Stimulated activated CD8-positive, alpha-beta memory T cell treated with anti-CD3 and anti-CD28 coated beads, Interleukin-4, amount 100 ng/mL, for 1 hour (primary cell): ENCODE measurements at places on chromosomes 7 and 10.
A peak's percentile ranks its signal among the peaks of the same experiment; 100 is the strongest.

GRCh38 chr10:91782539-91782938 is 15.7 kb upstream of the TNKS2 start:
- DNase-seq: no peak

DNA sequence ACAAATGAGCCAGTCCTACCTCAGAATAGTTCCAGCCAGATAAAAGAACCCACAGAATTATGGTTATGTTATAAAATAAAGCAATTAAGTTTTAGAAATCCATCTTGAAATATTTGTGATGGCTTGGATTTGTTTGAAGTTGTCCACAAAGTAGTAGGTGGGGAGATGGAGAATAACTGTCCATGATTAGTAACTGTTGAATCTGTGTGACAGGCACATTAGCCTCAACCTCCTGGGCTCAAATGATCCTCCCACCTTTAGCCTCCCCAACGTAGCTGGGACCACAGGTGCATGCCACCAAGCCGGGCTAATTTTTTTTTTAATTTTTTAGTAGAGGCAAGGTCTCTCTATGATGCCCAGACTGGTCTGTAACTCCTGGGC is 10.1 kb downstream of the HNRNPF start:
- DNase-seq: no peak

- DNase-seq: no peak
Measured at GRCh38 chr7:20742913-20743312, 43.8 kb downstream of the SP8 start.

DNA sequence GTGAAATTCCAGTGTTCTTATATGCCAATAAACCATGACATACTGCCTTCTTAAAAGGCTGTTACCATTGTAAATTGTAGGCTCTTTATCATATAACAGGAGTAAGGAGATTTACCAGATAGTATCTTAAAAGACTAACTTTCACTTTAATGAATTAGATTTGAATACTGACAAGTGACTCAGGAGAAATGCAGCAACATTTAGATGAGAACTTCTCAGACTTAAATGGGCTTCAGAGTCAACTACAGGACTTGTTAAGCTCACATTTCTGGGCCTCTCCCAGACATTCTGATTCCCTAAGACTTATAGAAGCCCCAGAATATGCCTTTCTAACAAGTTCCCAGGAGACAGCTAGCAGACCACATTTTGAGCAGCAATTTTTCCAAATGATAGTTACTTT is 466.3 kb downstream of the ARL4A start:
- DNase-seq: no peak

GRCh38 chr7:29853072-29853471 is 46.8 kb downstream of the WIPF3 start:
- no peak for DNase-seq

DNA sequence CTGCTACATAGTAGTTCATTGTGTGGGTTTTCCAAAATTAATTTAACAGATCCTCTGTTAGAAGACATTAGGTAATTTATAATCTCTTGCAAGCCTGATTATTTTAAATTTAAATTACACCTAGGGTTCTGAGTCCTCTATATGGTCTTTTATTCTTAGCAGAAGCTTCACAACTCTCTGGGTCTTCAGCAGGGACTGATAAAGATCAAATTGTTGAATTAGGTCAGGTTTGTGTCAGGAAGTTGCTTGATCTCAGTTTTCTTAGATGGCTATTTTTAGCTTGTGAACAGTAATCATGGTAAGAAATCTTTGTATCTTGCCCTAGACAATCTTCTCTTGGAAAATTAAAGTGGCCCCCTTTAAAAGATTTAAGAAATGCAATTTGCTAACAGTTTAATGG is 183.1 kb upstream of the HDAC9 start:
- DNase-seq: no peak

DNA sequence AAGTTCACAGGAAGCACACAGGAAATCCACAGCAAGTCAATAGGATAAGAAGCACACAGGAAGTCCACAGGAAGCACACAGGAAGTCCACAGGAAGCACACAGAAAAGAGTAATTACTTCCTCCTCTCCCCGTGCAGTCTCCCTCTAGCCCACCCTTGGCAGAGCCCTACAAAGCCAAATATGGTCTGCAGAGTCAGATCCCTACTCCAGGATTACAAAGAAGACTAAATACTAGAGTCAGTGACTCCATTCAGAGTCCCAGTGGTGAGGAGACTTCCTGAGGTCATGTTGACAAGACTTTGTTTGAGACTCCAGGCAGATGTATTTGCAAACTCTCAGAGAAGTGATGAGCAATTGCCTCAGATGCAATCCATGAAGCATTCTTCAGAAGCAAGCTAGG is 398.6 kb upstream of the AUTS2 start:
- no peak for DNase-seq

DNA sequence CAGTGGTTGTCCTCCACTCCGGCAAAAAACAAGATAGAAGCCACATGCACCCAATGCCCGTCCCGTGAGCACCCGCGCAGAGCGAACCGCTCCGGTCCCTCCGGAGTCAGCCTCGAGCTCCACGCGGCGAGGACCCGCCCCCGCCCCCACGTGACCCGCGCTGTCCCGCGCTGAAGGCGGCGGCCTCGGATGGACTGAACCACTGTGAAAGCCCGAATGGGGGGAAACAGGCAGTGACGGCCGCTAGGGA is 766 bp upstream of the EIF3B start:
- peak; percentile 74 for DNase-seq

GRCh38 chr7:134431815-134432214 is 27.1 kb downstream of the AKR1B1 start:
- DNase-seq: no peak

GRCh38 chr7:30970074-30970473 is 6.3 kb downstream of the GHRHR start:
- no peak for DNase-seq

- DNase-seq: no peak
Measured at GRCh38 chr10:11337516-11337915, 273.9 kb downstream of the USP6NL start.

DNA sequence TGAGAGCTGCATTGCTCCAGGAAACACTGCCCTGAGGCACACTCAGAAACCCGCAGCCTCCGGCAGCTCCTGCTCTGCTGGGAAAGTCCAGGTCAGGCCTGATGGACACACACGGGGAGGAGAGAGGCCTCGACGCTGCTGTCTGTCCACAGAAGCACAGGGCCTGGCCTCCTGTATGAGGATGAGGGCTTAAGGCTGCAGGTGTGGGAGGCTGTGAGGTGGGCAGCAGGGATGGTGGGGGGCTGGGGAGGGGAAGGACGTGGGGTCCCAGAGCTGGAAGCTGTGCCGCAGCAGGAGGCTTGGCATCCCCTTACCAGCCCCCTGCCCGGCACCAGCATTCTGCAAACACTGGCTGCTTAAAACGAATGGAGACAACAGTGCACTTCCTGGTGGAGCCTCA is 186.2 kb downstream of the DNAJB6 start:
- DNase-seq: no peak

GRCh38 chr10:19775296-19775695 is 40.9 kb upstream of the PLXDC2 start:
- no peak for DNase-seq

DNA sequence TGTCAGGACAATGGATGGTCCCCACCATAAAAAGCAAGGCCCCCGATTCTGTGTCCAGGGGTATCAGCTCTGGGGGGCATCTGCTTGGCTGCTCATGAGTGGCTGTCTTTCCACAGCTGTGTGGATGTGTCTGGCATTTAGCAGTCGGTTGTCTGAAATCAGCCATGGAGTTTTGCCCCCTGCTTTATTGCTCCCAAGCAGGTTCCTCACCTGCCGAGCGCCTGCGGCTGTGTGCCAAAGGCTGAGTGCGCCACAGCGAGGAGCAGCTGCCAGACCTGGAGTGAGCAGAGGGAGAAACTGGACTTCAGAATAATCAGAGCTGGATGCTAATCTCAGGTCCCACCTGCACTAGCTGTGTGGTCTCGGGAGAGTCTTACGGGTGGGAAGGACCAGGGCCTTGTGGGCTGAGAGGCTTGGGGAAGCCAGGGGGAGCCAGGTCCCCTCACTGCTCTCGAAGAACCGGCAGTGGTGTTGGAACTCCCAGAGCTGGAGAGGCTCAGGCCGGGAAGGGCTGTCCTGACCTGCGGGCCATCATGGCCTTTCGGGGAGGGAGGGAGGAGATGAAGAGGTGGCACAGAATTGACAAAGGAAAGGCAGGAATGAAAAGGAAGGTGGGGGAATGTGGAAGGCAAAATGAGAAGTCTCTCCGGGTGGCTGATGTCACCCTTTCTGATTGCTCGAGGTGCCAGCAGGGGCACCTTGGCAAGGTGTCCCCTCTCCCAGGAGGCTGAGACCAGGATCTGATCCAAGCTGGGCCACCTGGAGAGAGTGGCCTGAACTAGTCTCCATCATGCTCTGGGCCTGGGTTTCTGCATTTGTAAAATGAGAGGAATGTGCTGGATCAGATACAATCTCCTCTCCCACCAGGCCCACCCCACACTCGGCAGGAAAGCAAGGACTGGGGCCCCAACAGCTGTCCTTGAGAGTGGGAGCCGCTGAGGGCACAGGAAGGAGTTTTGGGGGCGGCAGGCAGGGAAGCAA is 30.2 kb upstream of the LEP start:
- DNase-seq: no peak

- no peak for DNase-seq
Measured at GRCh38 chr7:88105231-88105630, 114.6 kb downstream of the SRI start.

GRCh38 chr7:3073763-3074458 is 30.2 kb upstream of the CARD11 start:
- DNase-seq: no peak

GRCh38 chr7:101420436-101420835 is 57.8 kb downstream of the COL26A1 start:
- DNase-seq: no peak

- no peak for DNase-seq
Measured at GRCh38 chr10:84469470-84469869, 141.1 kb downstream of the CCSER2 start.

DNA sequence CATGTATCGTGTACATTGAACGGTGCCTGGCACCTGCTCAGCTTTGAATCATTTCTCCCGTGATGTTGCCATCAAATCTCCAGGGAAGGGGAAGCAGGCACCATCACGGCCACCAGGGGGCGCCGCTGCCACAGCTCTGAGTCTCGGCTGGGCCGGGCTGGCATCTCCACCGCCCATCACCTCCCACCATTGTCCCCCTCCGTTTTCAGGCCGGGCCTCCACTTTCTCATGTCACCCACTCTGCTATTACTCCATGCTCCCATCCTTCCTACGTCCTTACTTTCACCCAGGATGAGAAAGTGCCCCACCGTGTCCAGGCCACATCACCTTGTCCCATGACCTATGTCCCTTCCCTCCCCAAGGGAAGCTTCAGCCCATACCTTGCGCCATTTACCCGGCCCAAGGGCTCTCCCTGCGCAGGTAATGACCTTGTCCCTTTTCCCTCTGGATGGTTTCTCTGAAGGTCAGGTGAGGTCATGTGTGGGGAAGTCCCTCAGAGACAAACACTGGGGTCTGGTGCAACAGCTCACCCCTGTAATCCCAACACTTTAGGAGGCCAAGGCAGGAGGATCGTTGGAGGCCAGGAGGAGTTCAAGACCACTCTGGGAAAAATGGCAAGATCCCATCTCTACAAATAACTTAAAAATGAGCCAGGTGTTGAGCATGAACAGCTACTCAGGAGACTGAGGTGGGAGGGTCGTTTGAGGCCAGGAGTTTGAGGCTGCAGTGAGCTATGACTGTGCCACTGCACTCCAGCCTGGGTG is 31.8 kb upstream of the OCM2 start:
- peak; percentile 50 for DNase-seq

DNA sequence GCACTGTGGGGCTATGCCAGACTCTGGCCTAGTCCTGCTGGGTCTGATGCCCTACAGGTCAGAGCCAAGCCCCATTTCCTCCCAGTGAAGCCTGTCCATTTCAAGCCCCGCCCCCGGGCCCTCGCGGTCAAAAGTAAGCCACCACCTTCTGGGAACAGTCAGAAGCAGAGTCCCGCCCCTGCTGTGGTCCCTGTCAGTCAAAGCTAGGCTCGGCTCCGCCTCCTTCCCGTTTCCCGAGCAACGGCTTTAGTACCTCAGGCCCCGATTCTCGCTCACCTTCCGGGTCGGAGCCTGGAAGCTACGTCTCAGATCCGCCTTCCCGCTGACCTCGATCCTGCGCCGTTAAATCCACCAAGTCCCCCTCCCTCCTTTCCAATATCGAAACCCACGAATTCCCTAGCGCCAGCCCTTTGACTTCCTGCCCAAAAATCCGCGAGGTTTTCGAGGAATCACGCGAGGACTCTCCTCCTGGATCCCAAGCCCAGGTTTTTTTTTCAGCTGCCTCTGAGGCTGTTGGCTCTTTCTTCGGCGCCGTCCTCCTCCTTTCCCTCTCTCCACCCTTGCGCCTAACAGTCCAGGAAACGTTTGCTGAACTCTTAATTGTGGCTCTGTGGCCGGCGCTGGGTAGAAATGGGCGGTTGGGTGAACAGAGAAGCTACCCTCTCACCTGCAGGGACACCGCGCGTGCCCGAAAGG is 11.8 kb downstream of the SFXN3 start:
- peak; percentile 64 for DNase-seq

- DNase-seq: no peak
Measured at GRCh38 chr7:66928388-66928787, 7.4 kb downstream of the TMEM248 start.

DNA sequence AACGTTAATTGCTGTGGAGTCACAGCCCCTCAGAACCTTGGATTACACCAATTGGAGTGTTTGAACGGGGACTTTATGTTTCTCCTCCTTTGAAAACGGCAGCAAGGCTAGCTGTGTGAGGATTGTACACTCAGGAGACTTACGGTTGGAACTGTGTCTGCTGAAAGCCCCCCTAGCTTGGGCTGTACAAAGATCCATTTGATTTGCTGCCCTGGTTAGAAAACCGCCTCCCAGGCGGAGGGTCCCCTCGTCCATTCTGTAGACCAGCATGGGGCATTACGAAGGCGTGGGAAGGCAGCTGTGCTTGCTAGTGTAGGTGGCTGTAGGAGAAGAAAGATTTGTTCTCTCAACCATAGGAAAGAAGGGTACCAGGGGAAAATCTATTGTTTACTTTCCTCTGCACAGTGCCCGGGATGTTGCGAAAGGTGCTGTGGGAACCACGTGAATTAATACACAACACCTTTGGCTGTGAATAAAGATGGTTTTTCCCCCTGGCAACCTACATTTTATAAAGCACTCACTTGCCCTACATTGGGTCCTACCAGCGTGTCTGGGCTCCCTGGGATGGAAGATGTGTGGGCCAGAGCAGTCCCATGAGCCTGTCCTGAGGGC is 73.4 kb upstream of the BTBD16 start:
- DNase-seq: no peak

- DNase-seq: no peak
Measured at GRCh38 chr7:99139036-99139435, 4.9 kb downstream of the SMURF1 start.

DNA sequence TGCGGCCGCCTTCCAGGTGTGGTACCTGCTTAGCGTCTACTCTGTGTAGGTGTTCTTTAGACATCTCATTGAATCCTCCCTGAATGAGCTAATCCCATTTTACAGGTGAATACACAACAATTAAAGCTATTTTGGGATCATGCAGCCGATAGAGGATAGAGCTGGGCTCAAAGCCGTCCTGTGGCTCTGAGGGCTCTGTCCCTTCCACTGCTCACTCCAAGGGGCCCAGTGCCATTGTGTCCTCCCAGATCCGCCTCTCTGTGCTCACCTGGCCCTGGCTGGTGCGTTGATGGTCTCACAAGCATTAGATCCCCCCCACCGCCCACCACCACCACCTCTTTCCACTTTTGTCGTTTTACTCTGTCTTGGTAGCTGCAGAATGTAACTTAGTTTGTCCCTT is 13.1 kb downstream of the NPTX2 start:
- no peak for DNase-seq

GRCh38 chr10:115861864-115862263 is 411.1 kb downstream of the GFRA1 start:
- no peak for DNase-seq

- no peak for DNase-seq
Measured at GRCh38 chr7:36236073-36236472, 83.0 kb downstream of the EEPD1 start.
